ENCODE measurements at places on chromosomes 16 and 17.

DNA sequence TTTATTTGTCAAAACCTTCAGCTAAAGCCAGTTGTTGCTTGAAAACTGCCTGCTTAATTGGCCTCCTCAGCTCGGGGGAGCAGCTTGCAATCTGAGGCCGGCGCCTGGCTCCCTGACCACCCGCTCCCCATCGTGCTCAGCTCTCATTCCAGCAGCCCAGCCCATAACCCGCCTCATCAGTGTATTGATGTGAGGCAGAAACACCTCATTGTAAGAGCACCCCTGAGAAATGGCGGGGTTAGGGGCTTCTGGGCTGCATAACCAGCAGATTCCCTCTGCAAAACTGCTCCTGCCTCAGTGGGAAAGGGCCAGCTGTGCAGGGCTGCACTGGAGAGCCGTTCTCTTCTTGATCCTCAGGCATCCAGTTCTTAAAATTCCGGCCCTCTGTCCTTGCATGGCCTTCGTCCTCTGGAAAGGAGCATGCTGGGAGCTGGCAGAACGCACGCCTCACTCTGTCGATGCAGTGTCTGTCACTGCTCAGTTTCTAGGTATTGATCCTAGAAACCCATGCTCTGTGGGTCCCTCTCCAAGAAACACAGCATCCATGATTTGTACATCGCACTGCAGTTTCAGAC lies 113.8 kb upstream of the CHMP6 start:
- DNase-seq: no peak

DNA sequence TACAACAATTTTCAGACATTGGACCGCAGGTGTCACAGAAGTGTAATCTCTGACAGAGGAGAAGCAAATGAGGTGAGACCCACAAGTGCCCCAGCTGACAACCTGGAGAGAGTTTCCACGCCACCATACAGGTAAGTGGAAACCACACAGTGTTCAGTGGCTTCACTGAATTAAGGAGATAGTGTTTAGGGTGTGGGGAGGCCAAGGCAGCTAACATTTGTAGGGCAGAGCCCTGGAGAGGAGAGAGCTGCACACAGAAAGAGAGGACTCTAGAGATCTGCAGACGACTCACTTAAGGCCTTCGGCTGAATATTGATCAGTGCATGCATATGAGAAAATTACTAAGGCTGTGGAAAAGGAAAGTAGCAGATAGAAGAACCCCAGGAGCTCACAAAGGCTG lies 228.9 kb upstream of the TNRC6C start:
- no peak for DNase-seq

GRCh38 chr17:80931421-80932265 lies 60.0 kb upstream of the CHMP6 start:
- DNase-seq: peak; percentile 62

GRCh38 chr17:69555056-69555455 lies 140.6 kb downstream of the MAP2K6 start:
- DNase-seq: no peak

DNA sequence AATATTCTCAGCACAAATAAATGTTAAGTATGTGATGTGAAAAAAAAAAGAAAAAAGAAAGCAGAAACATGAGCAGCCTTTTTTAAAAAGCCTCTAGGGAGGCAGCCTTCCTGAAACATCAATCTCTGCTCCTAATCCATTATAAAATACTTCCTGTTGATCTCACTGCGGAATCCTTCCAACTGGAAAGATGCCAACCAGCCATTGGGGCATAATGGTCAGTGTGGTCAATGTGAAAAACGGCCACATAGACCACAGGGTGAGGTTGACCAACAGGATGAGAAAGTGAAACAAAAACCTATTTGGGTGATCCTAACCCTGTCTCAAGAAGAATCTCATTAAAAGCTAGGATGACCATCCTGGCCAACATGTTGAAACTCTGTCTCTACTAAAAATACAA lies 26.1 kb upstream of the ABCA8 start:
- no peak for DNase-seq

DNA sequence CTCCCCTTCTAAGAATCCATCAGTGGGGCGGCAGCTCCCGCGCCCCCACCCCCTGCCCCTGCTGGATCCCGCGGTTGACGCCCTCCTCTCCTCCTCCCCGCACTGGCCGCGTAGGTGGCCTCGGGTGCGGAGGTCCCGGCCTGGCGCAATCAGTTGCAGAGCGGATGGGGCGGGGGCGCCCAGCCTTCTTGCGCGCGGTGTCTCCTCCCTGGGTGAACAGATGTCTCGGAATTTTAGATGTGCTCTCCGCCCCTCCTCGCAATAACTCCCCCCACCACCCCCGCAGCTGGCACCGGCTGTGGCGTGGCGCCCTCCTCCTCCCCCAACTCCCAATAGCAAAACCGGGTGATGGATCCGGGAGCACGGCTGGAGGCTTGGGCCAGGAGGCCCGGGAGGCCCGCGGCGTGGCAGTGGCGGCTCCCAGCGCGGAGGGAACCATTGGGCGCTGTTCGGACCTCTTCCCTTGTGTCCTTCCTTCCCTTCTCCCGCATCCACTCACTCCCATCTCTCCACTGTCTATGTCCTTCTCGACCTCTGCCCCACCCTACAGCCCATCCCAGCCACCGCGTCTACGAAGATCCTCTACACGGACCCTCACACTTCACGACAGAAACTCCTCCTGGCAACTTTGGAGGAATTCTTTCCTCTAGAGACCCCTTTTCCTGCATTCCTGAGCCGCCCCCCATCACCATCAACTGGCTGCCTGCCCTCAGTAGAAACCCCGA lies 11.0 kb downstream of the NEUROD2 start:
- no peak for DNase-seq

- no peak for DNase-seq
Measured at GRCh38 chr17:64223283-64223682, 39.8 kb downstream of the TEX2 start.

DNA sequence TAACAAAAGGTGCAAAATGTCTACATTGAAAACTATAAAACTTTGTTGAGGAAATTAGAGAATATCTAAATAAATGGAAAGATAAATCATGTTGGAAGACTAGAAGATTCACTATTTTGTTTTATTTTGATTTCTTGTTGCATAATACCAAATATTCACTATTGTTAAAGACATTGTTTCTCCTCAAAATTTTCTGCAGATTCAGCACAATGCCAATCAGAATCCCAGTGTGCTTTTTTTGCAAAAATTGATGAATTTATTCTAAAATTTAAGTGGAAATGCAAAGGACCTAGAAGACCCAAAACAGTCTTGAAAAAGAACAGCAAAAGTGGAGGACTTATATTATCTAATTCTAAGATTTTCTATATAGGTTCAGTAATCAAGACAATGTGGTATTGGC lies 40.4 kb downstream of the TTLL6 start:
- no peak for DNase-seq
